Stimulated activated CD4-positive, alpha-beta T cell treated with anti-CD3 and anti-CD28 coated beads, TNF-alpha, amount 100 ng/mL, for 4 hours (primary cell): ENCODE measurements at places on chromosomes 7 and 10.

GRCh38 chr10:100737355-100738054 lies 7.9 kb upstream of the PAX2 start:
- no peak for DNase-seq

GRCh38 chr10:45080331-45080730 lies 79.6 kb downstream of the ZNF22 start:
- no peak for DNase-seq

DNA sequence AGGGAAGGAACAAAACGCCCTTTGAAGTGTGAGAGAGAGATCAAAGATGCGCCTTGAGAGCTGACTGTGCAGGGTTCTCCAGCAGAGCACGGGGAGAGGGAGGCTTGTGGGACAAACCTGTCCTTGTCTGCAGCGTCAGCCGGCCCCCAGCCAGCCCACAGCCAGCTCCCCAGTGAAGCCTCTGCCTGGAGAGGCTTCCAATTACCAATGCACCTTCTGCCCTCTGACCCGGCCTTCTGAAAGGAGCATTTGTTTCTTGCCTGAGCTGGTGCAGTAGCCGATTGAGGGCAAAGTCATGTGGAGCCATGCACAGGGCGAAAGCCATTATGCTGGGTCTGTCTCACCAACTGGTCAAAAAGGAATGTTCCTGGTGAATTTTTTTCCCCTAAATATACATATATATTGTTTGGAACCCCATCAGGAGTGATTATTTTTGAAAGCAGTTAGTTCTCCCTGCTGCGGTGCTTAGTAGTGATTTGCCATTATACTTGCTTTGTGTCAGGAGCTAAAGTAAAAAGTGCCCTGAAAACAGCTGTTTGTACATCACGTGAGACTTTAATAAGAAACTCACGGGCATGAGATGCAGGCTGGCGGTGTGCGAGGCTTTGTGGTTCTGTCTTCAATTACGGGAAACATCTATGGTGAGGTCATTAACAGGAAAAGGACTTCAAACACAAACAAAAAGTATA lies 268.6 kb downstream of the KLF6 start:
- DNase-seq = no peak

DNA sequence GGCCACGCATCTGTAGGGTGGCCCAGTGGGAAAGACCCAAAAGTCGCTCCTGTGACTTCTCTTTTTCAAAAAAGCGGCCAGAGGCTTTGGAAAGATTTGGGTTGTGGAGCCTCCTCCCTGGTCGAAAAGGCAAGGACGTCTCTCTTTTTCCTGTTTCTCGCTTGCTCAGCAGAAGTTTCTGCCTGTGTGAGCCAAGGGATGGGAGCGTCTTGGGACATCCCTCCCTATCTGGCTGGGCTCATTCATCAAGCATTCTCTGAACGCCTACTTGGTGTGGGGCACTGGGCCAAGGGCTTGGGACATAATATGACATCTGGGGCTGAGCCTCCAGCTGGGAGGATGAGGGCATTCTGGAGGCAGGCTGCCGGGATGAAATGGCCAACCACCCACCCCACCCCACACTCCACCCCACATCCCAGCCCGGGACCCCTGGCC lies 120.9 kb downstream of the C10orf105 start:
- no peak for DNase-seq

- no peak for DNase-seq
Measured at GRCh38 chr10:5658871-5659618, 7.3 kb downstream of the ASB13 start.

- no peak for DNase-seq
Measured at GRCh38 chr10:112361951-112362751, 11.8 kb upstream of the ACSL5 start.

DNA sequence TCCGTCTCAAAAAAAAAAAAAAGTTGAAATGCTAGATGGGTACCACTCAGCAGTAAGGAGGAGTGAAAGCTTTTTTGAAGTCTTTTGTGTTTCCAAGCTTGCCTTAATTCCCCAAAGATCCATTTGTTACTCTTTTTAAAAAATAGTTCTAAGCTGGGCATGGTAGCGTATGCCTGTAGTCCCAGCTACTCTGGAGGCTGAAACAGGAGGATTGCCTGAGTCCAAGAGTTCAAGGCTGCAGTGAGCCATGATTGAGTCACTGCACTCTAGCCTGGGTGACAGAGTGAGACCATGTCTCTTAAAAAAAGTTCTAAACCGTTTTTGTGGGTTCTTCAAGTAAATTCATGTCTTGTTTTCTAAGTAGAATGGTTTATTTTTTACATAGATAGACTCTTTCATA lies 5.3 kb downstream of the TBC1D12 start:
- DNase-seq = no peak

- no peak for DNase-seq
Measured at GRCh38 chr7:157000741-157001653, 9.5 kb downstream of the MNX1 start.

DNA sequence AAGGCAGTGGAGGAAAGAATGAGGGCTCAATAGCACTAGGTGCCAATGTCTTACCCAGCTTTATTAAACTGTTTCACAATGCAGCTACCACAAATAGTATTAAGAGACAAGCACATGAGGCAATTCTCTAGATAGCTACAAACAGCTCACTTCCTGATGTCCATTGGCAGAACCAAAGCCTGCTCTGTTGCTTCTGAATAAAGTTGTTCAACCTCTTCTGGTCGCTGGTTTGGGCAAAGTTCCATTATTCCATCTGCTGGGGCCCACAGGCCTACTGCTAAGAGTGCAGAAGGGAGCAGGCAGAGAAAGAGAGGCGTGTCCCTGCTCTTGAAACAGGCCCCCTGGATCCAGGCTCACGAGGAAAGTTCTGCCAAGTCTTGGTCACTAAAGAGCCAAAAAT lies 173.9 kb downstream of the ZNF438 start:
- no peak for DNase-seq

- DNase-seq = no peak
Measured at GRCh38 chr7:39468808-39469374, 97.3 kb upstream of the YAE1 start.
